CD4-positive, CD25-positive, alpha-beta regulatory T cell (primary cell): ENCODE measurements at places on chromosomes 13 and 19.
A peak's percentile ranks its signal among the peaks of the same experiment; 100 is the strongest.

DNA sequence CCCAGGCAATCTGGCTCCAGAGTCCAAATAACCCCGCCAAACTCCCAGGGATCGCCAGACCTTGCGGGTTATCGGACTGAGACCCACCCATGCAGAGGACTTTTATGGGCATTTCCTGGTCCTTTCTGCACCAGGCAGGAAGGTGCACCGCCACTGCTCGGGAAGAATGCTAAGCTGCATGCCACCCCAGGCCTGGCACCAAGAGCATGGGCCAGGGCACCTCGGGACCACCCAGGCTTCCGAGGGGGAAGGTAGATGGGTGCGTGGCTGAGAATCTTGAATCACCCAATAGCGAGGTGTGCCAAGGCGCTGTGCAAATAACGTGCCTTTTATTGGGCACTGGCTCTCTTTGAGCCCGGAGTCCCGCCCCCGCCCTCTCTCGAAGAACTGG, 422 bp upstream of the ZNF575 start:
- peak overlapping the region; percentile 74 for H3K27ac ChIP-seq
- no peak for DNase-seq
- H3K36me3 ChIP-seq, result no peaks in the 10 kb centered on the region
- no peaks in the 10 kb centered on the region for H3K27me3 ChIP-seq

DNA sequence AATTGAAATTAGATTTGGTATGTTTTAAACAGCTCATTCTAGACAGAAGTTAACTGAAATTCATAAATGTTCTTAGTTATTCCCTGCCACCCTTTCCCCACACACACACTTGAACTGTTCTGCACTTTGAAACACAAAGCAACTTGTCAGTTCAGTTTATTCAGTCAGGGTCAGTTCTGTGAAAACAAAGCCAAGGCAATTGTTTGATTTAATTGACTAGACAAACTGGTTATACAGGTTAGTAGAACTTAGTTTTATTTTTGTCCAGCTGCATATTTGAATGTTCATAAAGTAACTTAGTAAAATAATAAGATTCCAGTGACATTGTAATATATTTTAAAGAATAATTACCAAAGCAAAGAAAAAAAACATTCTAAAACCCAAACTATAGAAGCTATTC, 98.3 kb upstream of the KLF5 start:
- H3K4me1 ChIP-seq, result no peaks in the 10 kb centered on the region
- H3K4me3 ChIP-seq, result no peak overlapping the region
- H3K36me3 ChIP-seq, result peaks cover 4% of the 10 kb centered on the region
- no peak for DNase-seq
- H3K27ac ChIP-seq, result no peak overlapping the region

DNA sequence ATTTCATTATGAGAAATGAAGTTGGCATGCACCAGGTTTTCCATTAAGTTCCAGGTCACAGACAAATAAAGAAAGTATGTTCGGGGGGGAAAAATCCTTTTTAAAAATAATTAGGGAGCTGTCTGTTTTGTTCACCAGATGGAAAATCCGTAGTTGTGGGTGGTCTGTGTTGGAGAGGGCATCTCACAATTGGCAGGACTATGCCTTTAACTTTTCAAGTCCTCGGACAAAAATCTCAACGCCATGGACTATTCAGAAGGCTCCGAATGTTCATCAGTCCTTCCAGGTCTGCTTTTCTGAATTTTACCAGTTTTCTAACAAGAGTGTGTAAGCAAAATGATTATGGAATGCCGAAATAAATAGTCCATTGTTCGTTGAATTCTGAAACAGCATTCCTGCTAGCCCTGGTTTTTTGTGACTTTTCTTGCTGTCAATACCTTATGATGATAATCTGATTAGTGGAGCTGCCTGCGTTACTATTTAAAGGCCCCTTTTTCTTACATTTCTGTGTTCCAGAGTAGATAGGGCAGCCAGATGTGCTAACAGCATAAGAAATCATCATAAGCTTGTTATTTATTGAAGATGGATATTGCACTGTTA, 146.9 kb downstream of the TM9SF2 start:
- DNase-seq, result no peak
- H3K27me3 ChIP-seq, result no peaks in the 10 kb centered on the region
- no peaks in the 10 kb centered on the region for H3K36me3 ChIP-seq
- H3K4me3 ChIP-seq, result no peak overlapping the region
- no peaks in the 10 kb centered on the region for H3K4me1 ChIP-seq

DNA sequence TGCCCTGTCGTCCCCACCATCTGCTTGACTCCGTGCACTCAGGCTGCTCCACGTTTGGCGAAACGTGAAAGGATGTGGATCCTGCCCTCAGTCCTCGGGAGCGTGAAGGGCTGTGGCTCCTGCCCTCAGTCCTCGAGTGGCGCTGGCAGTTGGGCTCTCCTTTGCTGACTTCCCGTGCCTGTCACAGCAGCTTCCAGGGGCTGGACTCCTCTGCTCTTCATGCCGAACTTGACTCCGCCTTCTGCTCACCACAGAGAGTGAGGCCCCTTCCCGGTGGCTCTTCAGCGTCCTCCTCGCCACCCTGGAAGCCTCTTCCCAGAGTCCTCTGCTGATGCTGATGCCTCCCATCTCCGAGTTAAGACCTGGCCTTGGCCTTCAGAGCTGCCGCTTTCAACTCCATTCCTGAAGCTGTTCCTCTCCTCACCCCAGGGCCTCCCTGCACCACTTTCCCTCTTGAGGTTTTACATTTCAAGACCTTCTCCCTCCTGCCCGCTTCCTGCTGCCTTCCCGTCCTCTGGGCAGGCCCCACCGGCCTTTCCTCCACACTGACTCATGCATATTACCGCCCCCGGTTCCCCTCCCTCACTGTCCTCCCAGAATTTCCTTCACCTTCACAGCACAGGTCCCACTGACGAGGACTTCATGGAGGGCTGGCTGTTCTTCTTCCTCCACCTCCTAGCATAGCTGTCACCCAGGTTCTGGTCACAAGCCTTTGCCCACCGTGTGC, 111.7 kb downstream of the SHISA2 start:
- no peaks in the 10 kb centered on the region for H3K27me3 ChIP-seq
- no peak overlapping the region for H3K27ac ChIP-seq
- H3K4me1 ChIP-seq, result no peaks in the 10 kb centered on the region
- H3K4me3 ChIP-seq, result no peak overlapping the region

DNA sequence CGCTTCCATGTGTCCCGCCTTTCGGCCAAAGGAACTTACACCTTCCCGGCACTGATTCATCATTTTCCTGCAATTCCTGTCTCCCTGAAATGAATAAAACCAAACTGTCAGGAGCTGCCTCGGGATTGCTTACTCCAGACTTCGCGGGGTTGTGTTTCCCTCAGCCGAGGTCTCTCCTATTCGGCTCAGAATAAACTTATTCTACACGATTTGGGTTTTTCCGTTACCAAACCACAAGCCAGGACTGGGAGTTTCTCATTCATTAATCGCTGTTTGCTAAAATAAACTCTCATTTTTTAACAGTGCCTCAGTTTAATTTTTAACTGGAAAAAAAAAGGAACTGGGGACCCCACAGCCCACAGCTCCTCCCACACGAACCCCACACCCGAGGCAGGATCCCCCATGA, 667 bp downstream of the ZNF878 start:
- H3K36me3 ChIP-seq, result no peaks in the 10 kb centered on the region
- no peak for DNase-seq
- H3K27me3 ChIP-seq, result no peaks in the 10 kb centered on the region
- peaks cover 11% of the 10 kb centered on the region for H3K4me1 ChIP-seq

GRCh38 chr13:26477681-26478080, 79.8 kb upstream of the WASF3 start:
- DNase-seq, result no peak
- no peaks in the 10 kb centered on the region for H3K36me3 ChIP-seq
- H3K27ac ChIP-seq, result no peak overlapping the region
- peaks cover 4% of the 10 kb centered on the region for H3K4me1 ChIP-seq
- H3K27me3 ChIP-seq, result no peaks in the 10 kb centered on the region
- no peak overlapping the region for H3K4me3 ChIP-seq
